Cortex of kidney (tissue), 1 donor: ENCODE measurements at places on chromosomes 3 and 15.

- DNase-seq: no peak
These were observed 8.4 kb upstream of the GSK3B start for GRCh38 chr3:120102674-120103073.

GRCh38 chr3:179861953-179862352 is 174.8 kb downstream of the PEX5L start:
- DNase-seq: no peak

DNA sequence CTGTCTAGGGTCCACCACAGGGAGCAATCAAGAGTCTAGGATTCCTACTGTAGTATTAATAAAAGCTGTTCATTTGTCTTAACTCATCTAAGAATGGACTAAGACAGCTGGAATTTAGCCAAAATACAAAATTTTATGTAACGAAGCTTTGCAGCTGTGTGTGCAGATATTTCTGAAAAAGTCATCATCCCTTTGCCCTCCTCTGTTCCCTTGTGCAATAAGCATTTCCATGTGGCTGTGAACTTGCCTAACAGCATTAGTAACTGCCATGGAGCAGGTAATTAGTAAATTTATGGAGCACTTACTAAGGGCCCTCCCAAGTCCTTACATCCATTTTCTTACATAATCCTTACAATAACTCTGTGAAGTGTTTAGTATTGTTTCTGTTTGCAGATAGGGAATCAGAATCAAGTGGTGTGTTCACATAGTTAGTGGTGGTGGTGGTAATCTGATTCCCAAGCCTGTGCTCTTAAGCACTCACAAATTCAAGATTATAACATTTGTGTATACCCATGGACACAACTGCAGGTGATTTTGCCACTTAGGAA is 114.5 kb downstream of the RARB start:
- no peak for DNase-seq

- no peak for DNase-seq
These were observed 275.2 kb downstream of the EPHA6 start for GRCh38 chr3:97089621-97090020.

DNA sequence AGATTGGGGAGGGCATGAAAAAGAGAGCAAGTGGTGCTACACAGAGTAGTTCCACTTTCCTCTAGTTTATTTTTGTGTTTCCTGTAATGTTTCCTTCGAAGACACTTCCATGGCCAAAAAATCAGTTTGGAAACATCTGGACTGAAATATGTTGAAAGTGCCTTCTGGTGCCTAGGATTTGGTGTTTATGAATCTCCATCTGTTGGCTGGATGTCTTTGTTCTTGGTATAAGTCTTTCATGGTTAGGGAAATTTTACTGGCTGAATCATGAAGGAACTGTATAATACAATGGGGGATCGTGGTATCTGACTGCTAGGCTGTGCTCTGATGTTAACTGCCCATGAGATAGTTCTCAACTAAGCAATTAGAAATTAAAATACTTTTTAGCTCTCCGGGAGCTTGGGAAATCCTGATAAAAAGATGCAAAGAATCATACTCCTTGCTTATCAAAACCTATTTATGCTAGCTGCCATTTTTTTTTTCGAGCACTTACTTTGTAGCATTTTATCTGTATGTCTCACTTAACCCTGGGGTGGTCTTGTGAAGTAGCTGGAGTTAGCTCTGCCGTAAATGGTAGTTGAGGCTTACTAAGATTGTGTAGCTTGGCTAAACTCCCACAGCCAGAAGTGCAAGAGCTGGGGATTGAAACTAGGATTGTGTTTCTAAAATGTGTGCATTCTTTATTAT is 21.9 kb downstream of the AKAP13 start:
- DNase-seq: no peak

DNA sequence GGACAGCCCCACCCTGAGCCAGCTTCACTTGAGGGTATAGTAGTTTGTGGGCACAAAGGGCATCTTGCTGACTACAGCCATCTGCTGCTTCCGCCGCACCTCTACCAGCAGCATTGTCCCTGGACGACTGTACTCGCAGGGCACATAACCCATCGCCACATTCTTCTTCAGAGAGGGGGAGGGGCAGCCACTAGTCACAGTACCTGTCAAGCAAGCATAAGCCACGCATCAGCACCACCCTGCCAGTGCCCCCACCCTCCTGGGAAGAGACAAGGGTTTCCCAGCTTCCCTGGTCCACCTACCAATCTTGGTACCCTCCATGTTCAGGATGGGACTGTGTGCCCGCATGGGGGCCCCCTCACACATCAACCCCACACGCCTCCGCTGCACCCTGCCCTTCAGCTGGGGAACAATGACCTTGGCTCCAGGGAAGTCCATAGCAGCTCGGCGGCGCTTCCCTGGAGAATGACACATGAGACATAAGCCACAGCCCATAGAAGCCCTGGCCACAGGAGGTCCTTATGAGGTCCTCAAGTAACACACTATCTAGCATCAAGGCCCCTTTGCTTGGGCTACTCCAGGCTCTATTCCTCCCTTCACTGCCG is 4.7 kb downstream of the AMT start:
- DNase-seq: no peak

GRCh38 chr15:80495401-80495942 is 91.3 kb downstream of the ARNT2 start:
- no peak for DNase-seq

DNA sequence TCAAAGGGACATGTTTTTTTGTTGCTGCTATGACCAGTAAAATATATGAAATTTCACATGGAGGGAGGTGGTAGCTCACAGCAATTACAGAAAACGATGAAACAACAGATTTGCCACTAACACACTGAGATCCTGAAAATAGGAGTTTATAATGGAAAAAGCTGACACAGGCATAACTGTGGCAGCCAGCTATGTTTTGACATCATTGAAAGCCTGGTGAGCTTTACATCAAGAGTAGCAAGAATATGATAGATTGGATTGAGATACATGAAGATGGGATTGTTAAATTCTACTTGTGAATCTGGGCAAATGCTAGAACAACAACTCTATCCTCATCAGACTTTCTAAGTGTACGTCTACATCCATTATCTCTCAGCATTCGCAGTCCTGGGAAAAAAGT is 760.7 kb downstream of the GRM7 start:
- no peak for DNase-seq

GRCh38 chr15:64763462-64763861 is 11.9 kb downstream of the RBPMS2 start:
- DNase-seq: no peak

- DNase-seq: no peak
These were observed 1078.5 kb downstream of the TUSC7 start for GRCh38 chr3:117788061-117788460.

- no peak for DNase-seq
These were observed 299.6 kb upstream of the C2CD4B start for GRCh38 chr15:62464705-62465104.

- no peak for DNase-seq
These were observed 12.1 kb downstream of the SEMA4B start for GRCh38 chr15:90213122-90213817.

DNA sequence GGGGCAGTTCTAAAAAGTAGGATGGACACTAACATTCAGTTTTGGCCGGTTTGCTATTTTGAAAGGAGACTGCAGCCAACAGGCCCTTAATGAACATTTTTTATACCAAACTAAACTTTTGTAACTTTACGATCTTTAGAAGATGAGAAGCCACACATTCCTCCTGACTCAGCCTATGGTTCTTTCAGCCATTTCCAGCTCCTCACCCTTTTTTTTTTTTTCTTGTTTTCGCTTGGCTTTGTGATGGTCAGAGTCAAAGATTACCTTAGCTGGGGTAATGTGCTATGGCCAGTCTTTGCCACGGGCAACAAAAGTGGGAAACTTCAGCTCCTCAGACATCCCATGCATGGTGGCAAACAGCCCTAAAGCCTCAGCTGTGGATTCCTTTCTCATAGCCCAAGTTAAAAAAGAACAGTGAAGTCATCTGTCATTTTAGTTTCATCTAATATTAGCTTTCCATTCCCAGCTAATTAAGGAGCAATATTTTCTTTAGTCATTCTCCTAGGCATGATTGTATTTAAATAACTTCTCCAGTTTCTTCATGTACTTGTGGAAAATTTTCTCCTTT is 368.7 kb downstream of the MFSD1 start:
- no peak for DNase-seq

DNA sequence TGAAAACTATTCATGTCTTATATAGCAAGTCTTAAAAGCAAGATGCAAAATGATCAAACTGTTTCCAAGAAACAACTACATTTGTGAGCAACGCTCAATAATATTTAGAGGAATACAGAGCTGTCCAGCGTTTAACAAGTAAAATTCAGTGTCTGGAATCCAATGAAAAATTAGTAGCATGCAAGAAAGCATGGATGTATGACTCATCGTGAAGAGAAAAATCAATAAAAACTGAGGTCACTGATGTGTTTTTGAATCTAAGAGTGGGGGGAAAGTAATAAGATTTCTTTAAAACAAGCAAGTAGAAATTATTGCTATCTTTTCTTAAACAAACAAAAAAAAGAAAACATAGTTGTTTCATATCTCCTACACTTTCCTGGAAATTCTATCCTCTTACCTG is 600.3 kb upstream of the GOLIM4 start:
- DNase-seq: no peak

DNA sequence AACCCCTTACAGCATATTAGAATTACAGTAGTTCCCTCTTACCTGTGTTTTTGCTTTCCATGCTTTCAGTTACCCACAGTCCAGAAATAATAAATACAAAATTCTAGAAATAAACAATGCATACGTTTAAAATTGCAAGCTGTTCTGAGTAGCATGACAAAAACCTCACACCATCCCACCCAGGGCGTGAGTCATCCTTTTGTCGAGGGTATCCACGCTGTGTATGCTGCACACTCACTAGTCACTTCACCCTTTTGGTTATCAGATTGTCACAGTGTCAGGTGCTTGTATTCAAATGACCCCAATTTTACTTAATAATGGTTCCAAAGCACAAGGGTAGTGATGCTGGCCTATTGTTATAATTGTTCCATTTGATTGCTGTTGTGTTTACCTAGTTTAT is 72.5 kb upstream of the P3H2 start:
- DNase-seq: no peak

- no peak for DNase-seq
These were observed 4.9 kb downstream of the CCDC33 start for GRCh38 chr15:74240897-74241614.

DNA sequence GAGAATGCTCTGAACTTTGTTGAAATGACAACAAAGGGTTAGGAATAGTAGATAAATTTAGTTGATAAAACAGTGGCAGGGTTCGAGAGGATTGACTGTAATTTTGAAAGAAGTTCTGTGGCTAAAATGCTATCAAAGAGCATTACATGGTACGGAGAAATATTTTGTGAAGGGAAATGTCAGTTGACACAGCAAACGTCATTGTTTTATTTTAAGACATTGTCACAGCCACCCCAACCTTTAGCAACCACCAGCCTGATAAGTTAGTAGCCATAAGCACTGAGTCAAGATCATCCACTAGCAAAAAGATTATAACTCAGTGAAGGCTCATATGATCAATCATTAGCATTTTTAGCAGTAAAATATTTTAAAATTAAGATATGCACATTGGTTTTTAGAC is 8.7 kb upstream of the ST3GAL6 start:
- no peak for DNase-seq

DNA sequence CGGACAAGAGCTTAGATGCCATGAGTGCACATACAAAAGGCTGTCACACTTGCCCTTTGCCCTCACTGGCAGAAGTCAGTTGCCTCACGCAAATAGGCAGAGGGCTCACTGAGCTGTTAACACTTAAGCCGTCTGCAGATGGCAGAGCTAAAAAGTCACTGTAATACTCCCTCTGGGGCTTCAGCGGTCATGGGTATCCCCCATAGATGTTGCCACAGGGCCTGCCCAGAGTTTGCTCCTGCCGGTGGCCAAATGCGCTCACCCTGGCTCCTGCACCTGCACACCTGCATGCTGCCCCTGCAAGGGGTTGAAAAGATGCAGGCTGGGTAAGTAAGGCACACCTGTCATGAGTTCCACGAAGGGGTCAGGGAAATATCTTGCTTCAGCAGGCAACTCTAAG is 741.5 kb downstream of the EDEM1 start:
- DNase-seq: no peak

- DNase-seq: no peak
These were observed 25.2 kb downstream of the ARPP21 start for GRCh38 chr3:35664460-35664919.

DNA sequence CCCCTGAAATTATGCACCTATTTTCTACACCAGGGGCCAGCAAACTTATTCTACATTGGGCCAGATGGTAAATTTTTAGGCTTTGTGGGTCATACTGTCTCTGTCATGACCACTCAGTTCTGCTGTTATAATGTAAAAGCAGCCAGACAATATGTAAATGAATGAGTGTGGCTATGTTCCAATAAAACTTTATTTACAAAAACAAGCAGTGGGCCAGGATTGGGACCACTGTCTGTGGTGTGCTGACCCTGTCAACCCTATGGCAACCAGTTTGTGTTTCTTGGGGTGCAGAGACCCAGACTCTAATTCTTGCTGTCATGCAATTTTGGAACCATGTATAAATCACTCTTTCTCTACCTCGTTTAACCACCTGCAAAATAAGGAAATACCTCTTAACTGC is 74.7 kb downstream of the LRIG1 start:
- DNase-seq: no peak

- DNase-seq: no peak
These were observed 10.3 kb downstream of the CORO2B start for GRCh38 chr15:68589053-68589452.

DNA sequence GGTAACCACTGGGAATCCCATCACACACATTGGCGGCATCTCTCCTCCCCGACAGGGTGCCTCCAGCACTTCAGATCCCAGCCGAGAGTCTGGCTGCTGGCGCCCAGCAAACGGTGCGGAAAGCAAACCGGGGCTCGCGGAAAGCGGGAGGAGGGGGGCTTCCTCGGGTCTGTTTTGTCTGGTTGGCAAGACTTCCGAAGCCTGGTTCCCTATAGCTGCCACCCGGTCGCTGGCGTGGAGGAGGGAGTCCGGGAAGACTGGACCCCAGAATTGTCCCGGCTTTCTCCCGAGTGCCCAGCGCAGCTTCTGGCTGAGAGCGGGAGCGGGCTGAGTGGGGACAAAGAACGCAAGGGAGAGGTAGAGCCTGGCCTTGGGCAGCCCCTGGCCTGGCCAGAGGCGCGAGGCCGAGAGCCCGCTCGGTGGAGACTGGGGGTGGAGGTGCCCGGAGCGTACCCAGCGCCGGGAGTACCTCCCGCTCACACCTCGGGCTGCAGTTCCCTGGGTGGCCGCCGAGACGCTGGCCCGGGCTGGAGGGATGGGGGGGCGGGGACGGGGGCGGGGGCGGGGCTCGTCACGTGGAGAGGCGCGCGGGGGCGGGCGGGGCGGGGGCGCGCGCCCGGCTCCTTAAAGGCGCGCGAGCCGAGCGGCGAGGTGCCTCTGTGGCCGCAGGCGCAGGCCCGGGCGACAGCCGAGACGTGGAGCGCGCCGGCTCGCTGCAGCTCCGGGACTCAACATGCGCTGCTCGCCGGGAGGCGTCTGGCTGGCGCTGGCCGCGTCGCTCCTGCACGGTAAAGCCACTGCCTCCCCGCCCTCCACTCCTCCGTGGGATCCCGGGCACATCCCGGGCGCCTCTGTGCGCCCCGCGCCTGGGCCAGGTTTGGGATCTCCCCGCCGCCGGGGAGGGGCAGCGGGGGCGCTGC is at the start of gene CHRNA7:
Gene CHRNA7 (plus strand): TSS at position 654 of the 920 bp plus-strand sequence. CDS start 80 bp downstream, at position 734.
- no peak for DNase-seq

DNA sequence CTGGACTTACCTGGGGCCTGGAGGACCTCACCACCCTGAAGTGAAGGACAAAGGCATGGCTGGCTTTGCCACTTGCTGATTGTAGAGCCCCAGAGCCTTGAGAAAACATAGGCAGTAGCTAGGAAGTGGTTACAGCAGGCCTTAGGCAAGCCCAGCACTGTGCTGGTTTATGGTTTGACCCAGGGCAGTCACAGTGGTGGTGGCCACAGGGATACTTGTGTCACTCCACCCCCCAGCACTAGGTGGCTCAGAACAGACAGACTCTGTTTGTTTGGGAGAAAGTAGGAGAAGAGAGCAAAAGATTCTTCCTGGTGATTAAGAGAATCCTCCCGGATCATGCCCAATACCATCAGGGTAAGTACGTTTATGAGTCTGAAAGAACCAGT is 13.2 kb upstream of the COL8A1 start:
- DNase-seq: no peak
